ENCODE measurements at places on chromosomes 6 and 20.
A peak's percentile ranks its signal among the peaks of the same experiment; 100 is the strongest.

- DNase-seq: no peak
Observed at GRCh38 chr6:11217360-11218101, 14.9 kb downstream of the NEDD9 start.

- no peak for DNase-seq
Observed at GRCh38 chr20:51802170-51802751, at the start of gene SALL4. Gene SALL4 (minus strand): TSS chr20:51802521. CDS start chr20:51802408, 113 bp downstream.

DNA sequence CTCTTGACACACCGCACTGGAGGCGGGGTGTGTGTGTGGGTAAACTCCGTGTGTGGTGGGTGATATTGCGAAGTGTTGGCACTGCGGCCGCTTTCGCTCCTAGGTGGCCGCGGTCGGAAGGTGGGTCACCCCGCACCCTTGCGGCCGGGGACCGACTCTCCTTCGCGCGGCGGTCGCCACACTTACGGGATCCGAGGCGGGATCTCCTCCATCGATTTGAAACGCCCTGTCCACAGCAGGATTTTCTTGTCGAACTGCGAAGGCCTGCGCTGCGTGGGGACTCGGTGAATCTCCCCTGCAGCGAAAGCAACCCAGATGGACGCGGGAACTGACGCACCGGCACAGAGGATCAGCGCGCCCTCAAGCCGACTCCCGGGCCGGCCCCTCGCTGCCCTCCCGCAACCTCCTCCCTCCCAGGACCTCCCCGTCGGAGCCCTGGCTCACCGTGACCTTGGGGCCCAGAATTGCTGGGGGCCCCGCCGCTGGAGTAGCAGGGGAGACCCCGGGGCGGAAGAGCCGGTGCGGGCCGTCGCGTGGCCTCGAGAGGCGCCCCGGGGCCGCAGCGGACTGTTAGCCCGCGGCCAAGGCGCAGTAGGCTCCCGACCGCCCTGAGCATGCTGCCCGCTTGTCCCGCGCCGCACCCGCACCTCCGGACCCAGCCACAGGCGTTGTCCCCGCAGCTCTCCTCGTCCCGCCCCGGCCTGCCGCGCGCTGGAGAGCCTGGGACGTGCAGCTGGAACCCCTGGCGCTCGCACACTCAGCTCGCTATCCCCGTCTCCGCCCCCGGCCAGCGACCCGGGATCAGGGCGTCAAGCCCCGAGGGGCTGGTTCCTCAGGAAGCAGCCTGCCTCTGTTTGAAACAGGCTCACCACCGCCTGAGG is at the start of gene FAM162B:
FAM162B (minus strand) TSS at position 759 of the 881 bp plus-strand sequence; CDS start at position 616, 143 bp downstream.
- DNase-seq: peak; percentile 16

DNA sequence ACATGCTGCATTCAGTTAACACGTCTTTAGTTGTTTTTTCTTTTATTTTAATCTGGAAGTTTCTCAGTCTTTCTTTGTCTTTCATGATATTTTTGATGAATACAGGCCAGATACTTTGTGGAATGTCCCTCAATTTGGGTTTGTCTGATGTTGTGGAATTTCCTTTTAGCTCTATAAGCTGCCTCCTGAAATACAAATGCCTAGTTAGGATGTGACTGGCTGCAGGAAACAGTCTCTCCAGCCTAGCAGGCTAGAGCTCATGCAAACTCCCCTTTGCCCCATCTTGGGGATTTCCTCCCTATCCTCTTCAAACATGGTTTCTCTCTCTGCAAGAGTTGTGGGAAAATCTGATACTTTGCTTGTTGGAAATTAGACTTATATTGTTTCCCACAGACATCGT is 89.3 kb upstream of the JAG1 start:
- DNase-seq: peak; percentile 54

DNA sequence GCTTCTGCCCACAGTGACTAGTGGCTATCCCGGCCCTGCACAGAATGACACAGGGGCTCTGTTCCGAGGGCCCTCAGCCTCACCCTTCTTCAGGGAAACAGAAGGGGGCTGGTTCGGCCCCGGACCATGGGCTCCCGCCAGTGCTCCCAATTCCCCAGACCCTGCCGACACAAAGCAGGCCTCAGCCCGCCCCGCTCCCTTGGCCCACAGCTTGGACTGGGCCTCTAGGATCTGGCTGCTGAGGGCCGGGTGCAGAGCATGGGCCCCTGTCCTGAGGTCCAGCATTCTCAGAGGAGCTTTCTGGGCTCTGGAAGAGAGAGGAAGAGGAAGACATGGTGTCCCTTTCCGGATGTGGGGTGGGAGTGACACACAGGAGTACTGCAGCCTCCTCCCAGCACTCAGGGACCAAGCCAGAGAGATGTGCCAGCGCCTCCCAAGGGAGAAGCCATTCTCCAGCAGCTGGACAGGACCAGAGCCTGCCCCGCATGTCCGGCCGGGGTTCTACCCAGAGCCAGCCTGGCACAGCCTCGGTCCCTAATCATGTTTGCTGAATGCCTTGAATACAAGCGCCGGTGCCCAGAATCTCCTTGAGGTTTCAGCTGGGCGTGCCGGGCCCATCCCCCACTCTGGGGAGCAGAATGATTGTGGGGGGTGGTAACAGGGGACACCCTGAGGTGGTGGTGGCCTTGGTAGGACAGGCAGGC is 23.9 kb downstream of the C20orf203 start:
- DNase-seq: no peak

DNA sequence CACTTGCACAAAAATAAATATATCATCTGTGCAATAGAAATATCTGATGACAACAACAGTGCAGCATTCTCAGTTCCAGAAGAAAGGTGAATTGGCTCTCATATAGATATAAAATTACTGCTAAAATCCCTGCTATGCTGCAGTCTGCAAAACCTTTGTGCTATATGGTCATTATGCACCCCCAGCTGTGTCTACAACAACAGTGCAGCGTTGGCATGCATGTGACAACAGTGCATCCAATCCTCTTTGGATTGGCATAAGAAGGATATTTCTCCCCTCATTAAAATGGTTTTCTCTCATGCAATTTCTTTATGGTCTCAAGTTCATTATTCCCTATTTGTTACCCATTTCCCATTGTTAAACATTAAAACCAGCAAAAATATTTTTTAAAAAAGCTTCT is 23.1 kb downstream of the OR2B6 start:
- no peak for DNase-seq

GRCh38 chr20:64193058-64193457 is 28.8 kb downstream of the MYT1 start:
- DNase-seq: no peak

DNA sequence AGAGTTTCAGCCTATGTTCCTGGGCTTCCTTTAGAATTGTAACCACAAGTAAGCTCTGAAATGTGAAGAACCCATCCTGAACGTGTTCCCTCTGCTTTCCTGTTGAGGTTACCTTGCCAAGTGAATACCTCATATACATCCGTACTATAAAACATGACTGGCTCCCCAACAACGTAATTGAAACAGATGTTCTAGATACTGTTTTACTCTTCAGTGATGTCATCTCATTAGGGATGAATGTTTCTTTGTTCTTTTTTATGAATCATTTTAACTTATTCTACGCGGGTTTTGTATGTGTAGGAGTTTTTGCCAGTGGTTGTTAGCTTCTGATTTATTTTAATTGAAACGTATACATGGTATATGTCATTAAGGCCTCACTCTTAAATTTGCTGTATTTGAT is 166.8 kb downstream of the SAMD5 start:
- peak; percentile 30 for DNase-seq

GRCh38 chr20:58039274-58040092 is 189.0 kb downstream of the ANKRD60 start:
- DNase-seq: no peak

DNA sequence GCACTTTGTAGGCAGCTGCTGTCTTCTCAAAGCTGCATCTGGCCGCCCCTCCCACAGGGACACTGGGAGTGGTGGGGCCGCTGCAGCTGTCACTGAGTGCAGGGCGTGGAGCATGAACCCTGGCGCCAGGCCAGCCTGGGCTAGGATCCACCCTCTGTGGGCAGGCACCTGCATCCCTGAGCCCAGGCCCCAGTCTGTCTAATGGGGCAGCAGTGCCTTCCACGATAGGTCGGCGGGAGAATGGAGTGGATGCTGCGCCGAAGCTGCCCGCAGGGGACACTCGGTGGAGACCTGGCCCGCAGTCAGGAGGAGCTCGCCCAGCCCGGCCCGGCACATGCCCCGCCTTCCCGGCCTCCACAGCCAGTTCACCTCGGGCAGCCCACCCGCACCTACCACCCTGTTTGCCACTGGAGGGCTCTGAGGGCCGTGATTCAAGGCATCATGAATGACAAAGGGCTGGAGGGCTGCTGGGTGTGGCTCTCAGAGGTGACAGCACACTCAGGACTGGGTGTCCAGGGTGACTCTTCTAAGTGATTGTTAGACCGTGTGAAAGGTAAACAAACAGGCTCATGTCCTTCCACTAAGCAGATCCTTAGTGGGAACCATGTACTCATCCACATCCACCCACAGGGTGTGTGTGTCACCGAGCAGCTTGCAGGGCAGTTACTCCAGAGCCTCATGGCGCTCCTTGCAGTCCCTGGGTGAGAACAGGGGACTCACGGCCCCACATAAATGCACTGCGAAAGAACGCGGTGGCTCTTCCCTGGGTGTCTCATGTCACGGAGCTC is 133.9 kb downstream of the AGPAT4 start:
- DNase-seq: no peak

GRCh38 chr6:42417641-42418112 is 34.0 kb downstream of the TRERF1 start:
- DNase-seq: no peak

DNA sequence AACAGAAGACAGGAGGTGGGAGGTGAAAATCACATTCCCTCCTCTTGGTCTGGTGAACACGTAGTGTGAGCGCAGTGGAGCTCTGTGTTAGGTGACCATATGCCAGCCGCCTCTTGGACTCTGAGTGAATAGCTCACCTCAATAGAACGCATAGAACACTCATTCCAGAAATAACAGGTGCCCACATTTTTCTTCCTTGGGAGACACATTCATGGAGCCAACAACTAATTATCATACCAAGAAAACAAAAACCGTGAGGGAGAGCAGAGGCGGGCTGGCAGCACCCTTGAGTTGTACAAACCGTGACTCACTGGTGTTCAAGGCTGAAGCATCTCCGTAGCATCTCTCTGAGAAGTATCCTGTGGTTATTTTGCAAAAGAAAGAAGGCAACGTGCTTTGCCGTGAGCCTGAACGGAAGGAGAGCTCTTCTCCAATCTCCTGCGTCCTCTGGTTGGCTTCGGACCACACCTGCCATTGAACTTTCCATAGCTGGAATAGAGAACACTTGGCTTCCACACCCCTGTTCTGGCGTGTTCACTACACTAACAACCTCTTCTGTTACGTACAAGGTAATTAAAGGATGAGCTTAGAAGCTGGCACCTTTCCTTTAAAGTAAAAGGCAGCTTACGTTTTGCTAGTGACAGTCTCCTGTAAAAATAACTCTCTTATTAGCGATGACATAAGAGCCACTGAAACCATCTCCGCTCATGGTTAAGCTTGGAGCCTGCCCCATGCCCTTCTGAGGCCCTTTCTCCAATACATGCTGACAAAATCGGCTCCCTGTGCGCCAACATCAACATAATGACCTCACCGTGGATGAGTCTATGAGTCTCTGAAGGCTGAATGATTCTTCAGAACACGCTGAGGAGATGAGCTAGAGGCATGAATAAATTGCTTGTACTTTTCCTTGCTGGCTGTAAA is 30.2 kb upstream of the SGK1 start:
- DNase-seq: peak; percentile 91

DNA sequence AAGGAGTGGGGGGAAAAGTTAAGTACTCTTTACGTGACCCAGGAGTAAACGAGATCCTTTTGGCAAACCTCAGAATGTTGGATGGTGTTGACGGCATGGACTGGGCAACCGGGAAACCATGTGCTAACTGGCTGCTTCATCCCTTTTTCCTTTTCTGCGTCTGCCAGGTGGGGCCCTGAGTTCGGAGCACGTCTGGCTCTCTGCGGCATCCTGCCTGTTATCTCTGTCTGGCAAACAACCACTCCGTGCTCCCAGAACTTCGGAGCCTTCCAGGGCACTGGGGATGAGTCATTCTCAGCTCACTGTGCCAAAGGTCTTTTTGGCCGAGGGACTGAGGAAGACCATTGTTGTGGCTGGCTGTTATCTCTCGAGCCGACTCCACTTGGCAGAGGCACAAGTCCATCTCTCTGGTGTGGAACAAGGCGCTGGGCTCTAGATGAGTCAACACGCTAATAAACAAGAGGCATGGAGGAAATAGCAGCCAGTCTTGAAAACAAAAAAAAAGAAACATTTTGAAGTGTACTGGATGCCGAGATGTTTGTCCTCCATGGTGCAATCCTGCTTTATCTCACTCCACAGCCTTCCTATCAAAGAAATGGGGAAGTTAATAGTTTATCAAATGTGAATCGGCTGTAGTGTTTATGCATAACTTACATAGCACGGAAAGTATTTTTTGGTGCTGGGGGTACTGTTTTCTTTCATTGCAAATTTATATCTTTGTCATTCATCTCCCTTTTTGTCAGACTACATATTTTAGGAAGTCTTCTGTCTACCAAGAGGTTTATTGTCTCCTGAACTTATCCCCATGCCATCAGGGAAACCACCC is 64.6 kb upstream of the TXNDC5 start:
- peak; percentile 100 for DNase-seq

- DNase-seq: no peak
Observed at GRCh38 chr6:76465410-76465809, 392.9 kb upstream of the IMPG1 start.

GRCh38 chr20:4813863-4814695 is 92.4 kb downstream of the PRND start:
- DNase-seq: peak; percentile 31

DNA sequence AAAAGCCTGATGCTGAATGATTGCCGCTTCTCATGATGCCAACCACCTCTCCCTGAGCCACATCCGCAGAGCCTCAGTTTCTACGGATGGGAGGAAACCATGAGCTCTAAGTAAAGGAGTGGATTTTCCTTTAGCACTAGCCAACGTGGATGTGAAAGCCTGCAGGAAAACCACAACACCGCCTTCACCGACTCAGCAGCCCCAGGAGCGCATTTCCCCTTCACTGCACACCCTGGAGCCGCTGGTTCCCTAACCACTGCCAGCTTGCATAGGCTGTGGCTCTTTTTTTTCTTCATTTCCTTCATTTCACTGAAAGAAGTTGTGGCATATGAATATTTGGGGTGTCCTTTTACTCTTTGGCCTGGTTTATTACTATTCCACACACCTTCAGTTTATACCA is 50.5 kb upstream of the SSTR4 start:
- no peak for DNase-seq

DNA sequence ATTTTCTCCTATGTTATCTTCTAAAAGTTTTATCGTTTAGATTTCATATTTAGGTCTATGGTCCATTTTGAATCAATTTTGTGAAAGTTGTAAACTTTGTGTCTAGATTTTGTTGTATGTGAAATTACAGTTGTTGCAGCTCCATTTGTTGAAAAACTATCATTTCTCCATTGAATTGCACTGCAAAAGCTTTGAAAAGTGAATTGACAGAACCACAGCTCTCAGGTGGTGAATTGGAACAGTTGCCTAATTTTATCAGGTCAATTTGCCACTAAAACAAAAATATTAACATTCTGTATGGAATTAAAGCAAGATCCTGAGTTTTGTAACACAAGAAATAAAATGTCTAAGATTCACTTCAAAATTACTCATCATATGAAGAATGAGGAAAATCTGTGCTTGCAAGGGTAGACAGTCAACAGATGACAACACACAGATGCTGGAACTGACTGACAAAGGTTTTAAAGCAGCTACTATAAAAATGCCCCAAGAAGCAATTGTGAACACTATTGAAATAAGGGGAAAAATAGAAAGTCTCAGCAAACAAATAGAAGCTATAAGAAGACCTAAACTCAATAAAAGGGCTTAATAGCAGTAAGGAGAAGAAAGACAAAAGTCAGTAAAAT is 346.7 kb downstream of the PAX1 start:
- no peak for DNase-seq

All from fibroblast of pulmonary artery (primary cell).